ENCODE measurements at places on chromosomes 13 and 19. TPM values are rescaled to one million over a fixed set of nuclear protein-coding genes. Genes with fewer than 3 reads are reported as not detected.

DNA sequence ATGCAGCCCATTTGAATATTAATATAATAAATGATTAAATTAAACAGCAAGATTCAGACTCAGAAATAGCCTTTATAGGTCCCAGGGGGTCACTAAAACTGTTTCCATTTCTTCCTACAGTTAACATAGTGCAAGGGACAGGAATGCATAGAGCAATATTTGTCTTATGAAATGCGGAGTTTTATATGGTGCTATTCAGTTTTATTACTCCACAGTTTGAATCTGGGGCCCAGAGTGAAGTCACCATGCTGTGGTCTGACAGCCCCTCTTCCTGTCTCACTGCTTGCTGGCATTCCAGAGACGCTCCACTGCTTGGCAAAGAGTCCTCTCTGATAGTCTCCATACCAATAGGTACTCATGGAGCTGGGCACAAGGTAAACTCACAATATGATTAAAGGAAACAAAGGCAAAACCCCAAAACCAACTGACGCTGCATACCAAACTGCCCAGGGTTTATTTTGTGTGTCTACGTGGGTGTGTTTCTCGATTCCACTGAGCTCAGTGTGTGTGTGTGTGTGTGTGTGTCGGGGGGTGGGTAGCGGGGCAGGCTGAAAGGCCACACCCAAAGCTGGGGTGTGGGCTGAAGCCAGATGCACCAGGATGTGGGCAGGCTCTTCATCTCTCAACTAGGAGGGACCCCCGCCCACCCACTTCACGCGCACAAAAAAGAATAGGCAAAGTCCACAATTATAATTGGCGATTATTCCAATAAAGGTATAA is 277.9 kb downstream of the TSHZ3 start:
- DNase-seq: no peak

GRCh38 chr19:52936954-52937325 is 13.7 kb upstream of the ZNF888 start:
- no peak for DNase-seq

DNA sequence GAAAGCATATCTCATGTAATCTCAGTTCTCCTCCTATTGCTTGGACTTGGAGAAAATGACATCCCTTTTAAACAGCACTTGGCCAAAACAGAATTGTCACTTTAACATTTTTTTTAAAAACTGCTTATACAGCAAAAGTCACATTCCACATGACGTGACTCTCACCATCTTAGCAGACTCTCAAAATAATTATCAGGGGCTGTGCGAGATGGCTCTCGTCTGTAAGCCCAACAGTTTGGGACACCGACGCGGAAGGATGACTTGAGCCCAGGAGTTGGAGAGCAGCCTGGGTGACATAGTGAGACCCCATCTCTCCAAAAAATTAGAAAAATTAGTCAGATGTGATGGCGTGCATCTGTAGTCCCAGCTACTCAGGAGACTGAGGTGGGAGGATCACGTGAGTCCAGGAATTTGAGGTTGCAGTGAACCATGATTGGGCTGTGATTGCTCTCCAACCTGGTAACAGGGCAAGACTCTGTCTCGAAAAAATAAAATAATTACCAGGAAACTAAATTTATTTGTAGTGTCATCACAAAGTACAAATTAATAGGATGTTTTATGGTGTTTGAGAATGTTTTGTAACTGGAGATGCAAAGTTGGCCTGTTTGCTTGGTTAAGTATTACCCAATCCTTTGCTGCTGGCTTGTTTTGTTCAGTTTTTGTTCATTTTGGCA is 8.8 kb downstream of the SAFB start:
- no peak for DNase-seq

DNA sequence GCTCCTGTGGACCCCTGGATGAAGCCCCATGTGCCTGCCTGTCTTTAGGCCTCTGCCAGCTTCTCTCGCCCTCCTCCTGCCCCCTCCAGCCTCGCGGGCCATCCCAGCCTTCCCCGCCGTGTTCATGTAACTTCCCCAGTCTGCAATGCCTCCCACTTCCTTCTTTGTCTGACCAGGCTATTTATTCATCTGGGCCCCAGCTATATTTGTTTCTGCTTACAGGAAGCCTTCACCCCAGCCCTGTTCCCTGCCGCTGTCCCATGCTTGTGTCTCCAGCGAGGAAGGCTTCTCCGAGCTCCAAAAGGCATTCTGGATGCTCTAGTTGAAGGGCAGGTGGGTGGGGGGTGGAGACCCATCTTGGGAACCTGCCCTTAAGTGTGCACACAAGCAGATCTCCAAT is 7.9 kb upstream of the C3 start:
- DNase-seq: no peak

GRCh38 chr13:40406405-40407120 is 259.9 kb downstream of the FOXO1 start:
- no peak for DNase-seq

- DNase-seq: no peak
Measured at GRCh38 chr13:26386026-26386425, 132.1 kb downstream of the CDK8 start.

- no peak for DNase-seq
Measured at GRCh38 chr13:30748717-30749116, 13.4 kb downstream of the ALOX5AP start.

DNA sequence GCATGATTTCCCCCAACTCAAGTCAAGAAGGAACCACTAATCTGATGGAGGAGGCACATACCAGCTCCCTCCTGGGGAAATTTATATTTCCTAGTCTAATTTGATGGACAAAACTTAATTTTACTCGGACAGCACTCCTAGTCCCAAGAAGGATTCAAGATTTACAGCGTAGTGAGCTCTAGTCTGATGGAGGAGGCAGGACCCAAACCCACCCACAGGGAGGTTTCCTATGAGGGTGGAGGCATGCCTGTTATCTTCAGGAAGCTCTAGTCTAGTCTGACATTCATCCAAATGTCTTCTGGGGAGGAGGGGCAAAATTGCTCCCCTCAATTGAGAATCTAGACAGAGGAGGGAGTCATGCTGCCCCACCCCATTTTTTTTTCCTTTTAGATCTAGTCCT is 10.4 kb upstream of the BCL3 start:
- no peak for DNase-seq

DNA sequence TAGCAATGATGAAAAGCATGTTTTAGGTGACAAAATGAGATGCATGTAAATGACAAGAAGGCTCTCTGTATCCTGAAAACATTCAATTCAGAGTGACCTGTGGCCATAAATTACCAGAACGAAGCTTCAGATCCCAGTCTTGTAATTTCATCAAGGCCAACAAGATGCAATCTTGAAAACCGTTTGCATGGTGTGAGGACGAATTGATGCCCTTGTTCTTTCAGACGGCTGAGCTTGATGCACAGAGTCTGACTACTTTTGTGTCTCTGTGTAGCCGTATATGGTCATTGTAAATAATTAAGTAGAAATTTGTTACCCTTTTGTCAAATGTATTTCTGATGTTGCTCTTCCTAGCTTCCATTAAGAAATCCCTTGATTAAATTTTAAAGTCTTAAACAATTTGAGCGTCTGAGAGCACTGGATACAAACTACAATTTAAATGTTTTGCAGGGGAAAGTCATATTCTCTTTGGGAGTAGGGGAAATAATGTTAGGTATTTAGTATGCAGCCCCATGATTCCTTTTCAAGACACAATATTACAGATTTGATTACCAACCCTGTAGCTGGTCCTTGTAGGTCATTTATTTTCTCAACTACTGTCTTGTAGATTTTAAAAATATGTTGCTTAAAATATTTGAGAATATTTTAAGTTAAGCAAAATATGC is 125.8 kb upstream of the PCDH9 start:
- no peak for DNase-seq

- DNase-seq: peak; percentile 77
Measured at GRCh38 chr19:1901940-1902404, 3.2 kb upstream of the ADAT3 start.

- DNase-seq: no peak
Measured at GRCh38 chr19:46878613-46879375, 18.0 kb downstream of the ARHGAP35 start.

DNA sequence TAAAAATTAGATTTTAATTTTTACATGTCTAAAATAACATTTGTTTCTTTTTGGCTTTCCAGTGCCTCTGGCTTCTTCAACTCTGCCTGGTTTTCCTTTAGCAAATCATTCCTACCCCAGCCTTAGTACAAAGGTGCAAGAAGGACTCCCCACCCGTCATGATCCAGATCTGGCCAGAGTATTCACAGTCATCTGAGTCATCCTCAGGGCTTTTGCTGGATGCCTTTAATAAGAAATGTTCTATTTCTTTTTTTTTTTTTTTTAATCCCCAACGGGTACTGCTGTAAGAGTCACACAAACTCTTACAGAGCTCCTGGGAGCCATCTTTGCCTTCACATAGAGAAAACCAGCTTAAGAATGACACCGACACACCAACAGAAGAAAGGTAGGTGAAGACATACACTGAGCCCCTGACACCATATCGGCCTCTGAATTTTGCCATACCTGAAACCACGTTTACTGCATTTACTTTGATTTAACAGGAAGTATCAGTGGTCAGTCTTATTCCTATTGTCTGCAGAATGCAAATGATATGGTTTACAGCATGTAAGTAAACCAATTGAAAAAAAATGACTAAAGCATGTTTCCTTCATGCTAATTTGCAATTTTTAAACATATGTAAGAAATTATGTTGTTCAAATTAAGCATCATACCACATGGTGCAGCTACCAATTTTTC is 184.4 kb downstream of the NALCN start:
- DNase-seq: no peak

- no peak for DNase-seq
Measured at GRCh38 chr13:36918246-36919131, 1.5 kb downstream of the SMAD9 start.

GRCh38 chr19:53801257-53801656 is 22.9 kb downstream of the NLRP12 start:
- no peak for DNase-seq

DNA sequence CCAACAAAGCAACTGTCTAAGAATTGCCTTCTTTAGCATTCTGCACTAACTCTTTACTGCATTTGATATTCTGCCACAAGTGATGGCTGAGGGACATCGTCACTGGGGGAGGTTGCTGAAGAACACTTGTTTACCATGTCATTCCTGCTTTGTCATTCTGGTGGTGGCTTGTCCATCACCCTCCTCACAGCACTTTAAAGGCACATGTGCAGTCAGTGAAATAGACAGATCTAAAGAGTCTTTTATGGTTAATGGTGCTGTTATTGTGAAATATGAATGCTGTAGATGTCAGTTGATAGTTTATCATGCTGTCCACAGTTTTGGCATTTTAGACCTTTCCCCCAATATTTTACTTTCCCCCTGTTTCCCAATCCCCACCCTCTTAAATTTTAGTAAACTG is 120.9 kb upstream of the TSC22D1 start:
- DNase-seq: no peak

GRCh38 chr13:110327051-110327721 is 20.1 kb downstream of the COL4A2 start:
- peak; percentile 42 for DNase-seq

GRCh38 chr13:23007426-23007825 is 173.4 kb upstream of the SGCG start:
- DNase-seq: no peak

DNA sequence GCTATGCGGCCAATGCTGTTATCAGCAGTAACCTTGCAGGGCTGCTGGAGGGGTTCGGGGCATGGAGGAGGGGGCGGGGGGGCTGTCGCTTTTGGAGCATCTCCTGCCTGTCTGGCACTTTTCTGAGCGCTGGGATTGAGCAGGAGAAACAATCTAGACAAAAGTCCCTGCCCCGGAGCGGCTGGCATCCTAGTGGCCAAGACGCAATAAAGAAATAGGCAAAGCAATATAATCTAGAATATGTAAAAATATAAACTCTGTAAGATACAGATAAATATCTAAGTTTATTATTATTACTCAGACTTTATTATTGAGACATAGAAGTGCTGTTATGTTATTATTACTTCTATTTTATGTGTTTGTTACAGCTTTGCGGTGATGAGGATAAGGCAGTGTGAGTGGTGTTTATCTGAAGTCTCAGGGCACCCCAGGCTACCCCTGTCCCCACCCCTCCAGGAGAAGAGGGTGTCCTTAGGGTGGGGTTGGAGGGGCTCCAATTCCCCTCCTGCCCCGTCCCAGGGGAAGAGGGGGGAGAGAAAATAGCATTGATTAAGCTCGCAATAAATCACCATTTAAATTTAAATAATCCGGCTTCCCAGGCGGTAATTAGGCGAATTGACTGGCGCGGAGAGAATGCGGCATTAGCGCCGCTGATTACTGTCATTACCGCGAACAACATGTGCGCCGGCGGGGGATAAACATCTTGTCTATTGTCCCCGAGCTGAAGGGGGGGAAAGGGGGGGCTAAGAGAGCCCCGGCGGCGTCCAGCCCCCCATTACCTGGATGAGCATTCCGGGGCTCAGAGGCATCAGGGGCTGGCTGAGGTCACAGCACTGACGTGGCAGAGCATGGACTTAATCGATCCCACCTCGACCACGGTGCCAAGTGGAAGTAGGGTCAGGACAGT is 3.2 kb downstream of the NPAS1 start:
- DNase-seq: no peak

- DNase-seq: peak; percentile 4
Measured at GRCh38 chr13:101556676-101557123, 104.2 kb downstream of the ITGBL1 start.

GRCh38 chr13:95023405-95023804 is 277.8 kb downstream of the ABCC4 start:
- DNase-seq: no peak

DNA sequence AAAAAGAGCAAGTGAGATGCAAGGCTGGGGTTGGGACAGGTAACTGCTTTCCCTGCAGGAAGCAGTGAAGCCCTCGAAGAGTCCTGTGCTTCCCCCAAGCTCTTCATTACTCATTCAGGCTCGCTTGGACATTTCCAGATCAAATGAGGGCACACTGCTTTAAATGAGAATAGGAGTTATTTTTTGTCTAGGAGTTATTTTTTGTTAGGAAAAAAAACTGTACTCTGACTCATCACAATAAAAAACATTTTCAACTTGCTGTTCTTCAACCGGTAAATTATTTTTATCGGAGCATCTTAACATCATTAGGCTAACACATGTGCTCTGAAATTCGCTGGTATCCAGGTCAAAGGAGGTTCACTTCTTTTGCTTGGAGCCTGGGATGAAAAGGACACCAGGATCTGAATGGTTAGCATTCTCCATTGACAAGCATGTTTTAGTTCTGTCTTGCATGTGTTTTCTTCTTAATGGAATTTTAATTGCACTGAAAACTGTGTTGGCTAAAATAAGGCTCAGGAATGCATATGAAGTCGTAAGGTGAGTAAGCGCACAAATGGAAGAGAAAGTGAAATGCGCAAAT is 80.7 kb upstream of the STK24 start:
- no peak for DNase-seq

The PTH2 gene
- total RNA-seq: not detected

The NKG7 gene
- not detected for total RNA-seq

The FGF22 gene
- not detected for total RNA-seq

The ZNF180 gene
- 2.6 TPM for total RNA-seq

The ZNF729 gene
- total RNA-seq: not detected

The DAND5 gene
- not detected for total RNA-seq

The PRKCG gene
- not detected for total RNA-seq

The GAPDHS gene
- total RNA-seq: not detected

The ZNF154 gene
- 2.1 TPM for total RNA-seq

The C19orf38 gene
- not detected for total RNA-seq

Measured in body of pancreas (tissue), 4 donors.